Astrocyte of the hippocampus (primary cell): ENCODE measurements at places on chromosomes 2 and 18.

DNA sequence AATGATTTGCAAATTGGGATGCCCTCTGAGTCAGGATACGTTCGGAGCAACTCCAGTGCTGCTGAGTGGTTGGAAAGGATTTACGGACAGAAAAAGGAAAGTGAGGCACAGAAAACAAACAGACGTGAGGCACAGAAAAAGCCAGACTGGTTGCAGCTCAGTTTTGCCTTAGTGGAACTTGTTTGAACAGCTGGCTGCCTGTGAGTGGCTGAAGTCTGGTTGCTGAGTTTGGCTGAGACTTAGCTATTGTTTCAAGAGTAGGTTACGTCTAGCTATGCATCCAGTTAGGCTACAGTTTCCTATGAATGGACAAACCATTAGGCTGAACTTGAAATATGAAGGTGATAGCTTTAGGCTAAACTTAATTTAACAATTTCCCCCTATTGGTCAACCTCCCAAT is 256.6 kb downstream of the VAPA start:
- no peak for DNase-seq

- no peak for DNase-seq
Observed at GRCh38 chr2:22890132-22890531, 494.8 kb upstream of the KLHL29 start.

GRCh38 chr2:138036522-138036921 is 72.2 kb downstream of the HNMT start:
- DNase-seq, result no peak

GRCh38 chr2:97673915-97674283 is 4.4 kb downstream of the C2orf92 start:
- no peak for DNase-seq

GRCh38 chr2:201858281-201859184 is 52.2 kb downstream of the CDK15 start:
- peak; percentile 80 for DNase-seq

DNA sequence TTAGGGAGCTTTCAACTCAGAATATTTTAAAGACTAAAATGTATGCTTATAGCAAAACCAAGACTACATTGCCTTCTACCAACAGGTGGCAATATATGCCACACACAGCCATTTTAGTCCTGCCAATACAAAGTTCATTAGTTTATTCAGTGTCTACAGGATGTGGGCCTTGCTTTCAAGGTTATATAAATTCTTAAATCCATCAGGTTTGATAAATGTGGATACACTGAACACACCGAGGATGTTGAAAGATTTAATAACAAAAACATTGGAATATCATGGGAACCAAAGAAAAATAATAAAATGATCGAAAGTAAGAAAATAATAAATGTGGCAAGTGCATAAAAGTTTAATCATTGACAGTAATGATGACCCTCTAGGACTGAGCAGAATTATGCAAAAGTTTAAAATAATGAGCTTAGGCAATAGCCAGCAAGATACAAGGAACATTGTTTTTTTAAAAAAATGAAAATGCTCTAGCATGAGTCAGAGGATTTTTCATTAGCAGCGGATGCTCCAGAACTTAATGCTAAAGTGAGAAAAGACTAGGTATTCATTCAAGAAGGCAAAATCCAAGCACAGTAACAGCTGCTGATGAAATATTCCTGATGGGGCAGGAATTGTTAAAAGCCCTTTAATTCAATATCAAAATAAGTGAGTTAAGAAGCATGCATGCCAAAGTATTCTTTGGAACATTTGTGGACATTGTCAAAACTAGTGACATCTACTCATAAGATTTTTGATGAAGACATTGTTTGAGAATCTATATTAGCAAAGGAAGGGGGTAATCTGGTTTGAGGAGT is 14.2 kb downstream of the SCN9A start:
- peak; percentile 50 for DNase-seq

DNA sequence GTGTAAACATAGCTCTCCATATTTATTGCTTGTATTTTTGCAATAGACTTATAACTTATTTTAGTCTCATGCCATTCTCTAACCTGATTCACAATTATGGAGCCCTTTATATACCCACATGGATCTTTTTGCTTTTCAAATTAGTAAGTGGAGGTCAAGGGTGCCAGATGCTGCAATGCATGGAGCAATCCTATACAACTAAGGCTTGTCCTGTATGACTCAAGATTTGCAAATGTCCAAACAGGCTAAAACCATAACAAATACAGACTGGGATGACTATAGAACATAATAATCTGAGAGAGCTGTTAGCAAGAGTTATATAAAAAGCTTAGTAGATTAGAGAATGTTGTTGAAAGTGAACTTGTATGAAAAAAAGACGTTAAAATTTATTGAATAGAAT is 690.4 kb upstream of the NRXN1 start:
- DNase-seq, result no peak

GRCh38 chr2:42359304-42359964 is 1.6 kb downstream of the COX7A2L start:
- DNase-seq, result no peak

DNA sequence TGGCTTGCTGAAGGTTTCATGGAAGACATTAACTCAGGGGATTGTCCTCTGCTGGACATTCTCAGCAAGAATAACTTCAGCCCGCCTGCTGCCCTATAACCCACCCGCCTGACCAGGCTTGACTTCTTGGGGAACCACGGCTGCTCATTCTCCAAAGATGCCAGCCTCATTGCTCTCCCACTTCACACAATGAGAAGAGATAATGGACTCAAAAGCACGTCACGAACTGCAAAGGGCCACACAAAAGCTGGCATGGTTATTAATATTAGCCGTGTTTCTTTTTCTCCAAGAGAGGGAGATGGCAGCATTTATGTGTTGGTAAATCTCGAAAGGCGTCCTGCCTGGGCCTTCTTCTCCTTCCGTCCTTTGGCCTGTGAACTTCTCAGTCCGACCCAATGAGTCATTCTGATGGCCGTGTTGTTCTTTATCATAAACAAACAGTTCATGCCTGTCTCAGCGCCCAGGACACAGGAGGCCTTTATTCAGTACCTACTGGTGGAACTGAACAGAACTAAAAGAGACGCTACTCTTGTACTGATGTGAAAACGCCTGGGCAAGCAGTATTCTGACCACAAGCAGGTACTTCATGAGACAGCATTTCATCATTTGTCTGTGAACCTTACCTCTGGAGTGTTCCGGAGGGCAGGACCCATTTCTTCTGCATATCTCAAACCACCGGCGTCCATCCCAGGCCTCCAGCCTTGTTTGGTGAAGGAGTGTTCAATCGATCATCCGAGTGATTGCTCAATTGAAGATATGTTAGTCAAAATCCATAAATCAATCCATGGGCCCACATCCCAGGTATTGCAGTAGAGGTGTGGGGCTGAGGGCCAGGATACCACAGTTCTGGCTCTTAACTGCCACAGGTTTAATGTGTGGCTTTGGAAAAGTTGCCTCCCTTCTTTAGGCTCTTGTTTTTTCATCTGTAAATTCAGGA is 25.1 kb upstream of the KLHL29 start:
- DNase-seq, result no peak

DNA sequence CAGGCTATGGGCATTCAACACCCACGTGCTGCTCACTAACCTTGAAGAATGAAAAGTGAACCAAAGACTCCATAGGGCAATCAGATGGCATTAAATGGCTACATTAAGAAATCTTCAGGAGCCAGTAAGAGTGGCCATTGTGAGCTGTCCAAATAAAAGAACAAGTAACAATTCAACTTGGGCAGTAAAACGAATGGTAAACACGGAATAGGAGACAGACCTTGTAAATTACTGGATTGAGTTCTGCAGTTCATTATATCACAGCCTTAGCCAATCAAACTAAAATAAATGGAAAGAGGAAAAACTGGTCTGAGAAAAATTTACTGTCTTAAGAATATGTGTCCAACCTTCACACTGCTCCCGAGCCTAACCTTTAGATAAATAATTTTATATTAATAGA is 306.5 kb upstream of the ZNF521 start:
- DNase-seq, result no peak

DNA sequence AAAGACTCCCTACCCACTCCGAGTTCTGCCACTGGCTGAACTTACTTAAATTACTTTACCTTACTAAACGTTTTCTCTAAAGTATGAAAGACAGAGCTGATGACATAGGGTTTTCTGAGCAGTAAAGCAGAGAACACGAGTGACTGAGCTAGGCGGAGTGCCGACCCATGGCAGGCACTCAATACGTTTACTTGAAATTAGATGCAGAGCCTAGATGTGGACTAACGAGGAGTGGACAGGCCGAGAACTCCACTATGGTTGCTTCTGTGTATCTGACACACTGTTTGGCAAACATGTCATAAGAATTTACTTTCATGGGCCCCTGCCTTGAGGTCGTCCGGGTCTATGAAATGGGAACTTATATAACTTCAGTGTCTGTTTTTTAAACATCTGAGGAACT is 471.0 kb downstream of the STK39 start:
- DNase-seq, result no peak

DNA sequence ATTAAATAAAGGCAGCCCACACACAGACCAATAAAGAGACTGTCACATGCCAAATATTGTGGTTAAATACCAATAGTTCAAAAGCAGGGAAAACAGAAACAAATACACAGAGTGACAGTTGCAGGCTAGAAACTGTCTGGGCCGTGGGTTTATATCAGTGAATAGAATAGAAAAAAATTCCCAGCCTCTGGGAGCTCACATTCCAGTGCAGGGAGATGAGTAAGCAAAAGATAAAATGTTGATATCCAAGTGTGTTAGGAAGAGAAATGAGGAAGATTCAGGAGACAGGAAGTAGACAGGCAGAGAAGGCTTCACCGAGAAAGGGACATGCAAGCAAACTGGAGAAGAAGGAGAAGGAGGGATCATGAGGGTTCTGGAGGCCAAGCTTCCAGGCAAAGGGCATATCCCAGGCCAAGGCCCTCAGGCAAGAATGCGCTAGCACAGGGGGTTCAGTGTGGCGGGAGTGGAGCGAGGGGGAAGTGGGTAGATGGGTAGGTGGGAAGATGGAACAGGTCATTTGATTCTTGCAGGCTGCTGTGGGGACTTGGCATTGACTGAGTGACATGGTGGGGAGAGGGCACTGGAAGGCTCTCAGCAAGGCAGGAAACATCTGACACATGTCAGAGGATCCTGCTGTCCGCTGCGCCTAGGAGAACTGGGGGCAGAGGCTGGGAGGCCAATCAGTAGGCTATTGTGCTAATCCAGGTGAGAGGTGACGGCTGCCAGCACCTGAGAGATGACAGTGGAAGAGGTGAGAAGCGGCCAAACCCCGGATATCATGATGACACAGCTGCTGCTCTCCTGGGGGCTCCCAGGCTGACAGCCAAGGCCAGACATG is 89.2 kb downstream of the ZBTB7C start:
- DNase-seq, result peak; percentile 21

- DNase-seq, result no peak
Observed at GRCh38 chr2:2870106-2870505, 507.5 kb downstream of the EIPR1 start.

- no peak for DNase-seq
Observed at GRCh38 chr18:32915516-32915915, 142.7 kb upstream of the KLHL14 start.

GRCh38 chr18:26415631-26416030 is 132.7 kb downstream of the KCTD1 start:
- DNase-seq, result no peak

DNA sequence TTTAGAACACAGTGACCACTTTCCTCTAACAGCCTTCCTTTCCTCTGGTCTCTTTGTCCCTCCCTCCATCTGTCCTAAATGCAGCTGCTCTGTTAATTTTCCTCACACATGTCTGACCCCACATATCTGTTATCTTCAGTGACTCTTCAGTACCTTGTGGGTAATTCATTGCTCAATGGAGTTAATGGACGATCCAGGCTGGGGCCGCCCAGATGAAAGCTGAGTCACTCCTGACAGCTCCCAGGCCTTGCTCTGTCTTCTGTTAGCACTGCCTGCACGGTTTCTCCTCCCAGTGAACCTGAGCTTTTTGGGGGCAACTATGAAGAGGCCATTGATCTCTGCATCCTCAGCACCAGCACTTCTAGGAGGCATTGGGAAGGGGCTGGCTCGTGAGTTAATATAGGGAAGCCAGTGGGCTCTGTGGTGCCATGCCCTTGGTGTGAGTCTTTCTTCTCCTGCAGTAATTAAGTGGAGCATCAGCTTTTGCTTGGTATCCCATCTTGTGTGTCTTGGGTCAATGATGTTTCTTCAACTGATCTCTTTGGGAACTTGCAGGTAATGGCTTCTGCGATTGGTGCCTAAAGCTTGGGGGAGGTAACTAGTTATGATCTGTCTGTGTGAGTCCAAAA is 67.3 kb downstream of the SNORC start:
- peak; percentile 22 for DNase-seq

DNA sequence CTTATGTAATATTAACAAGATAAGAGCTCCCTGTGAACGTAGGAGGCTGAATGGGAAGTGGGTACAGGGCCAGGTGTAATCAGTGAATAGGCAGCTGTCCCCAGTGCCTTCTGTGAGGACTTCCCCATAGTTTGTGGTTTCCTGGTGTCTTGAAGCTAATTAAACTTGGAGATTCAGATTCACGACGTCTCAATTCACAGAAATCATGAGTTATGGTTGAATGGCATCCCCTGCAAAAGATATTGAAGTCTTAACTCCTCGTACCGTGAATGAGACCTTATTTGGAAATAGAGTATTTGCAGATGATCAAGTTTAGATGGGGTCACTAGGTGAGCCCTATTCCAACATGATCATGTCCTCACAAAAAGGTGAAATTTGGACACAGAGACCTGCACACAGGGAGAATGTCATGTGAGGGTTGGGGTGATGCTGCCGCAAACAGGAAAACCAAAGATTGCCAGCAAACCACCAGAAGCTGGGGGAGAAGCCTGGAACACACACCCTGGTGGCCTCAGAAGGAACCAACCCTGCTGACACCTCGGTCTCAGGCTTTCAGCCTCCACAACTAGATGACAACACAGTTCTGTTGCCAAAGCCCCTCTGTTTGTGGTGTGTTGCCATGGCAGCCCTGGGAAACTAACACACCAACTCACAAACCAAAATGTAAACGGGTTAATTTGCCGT is 13.2 kb downstream of the ARL4C start:
- DNase-seq, result peak; percentile 47

- DNase-seq, result peak; percentile 70
Observed at GRCh38 chr2:150610670-150611279, 123.3 kb upstream of the RND3 start.

DNA sequence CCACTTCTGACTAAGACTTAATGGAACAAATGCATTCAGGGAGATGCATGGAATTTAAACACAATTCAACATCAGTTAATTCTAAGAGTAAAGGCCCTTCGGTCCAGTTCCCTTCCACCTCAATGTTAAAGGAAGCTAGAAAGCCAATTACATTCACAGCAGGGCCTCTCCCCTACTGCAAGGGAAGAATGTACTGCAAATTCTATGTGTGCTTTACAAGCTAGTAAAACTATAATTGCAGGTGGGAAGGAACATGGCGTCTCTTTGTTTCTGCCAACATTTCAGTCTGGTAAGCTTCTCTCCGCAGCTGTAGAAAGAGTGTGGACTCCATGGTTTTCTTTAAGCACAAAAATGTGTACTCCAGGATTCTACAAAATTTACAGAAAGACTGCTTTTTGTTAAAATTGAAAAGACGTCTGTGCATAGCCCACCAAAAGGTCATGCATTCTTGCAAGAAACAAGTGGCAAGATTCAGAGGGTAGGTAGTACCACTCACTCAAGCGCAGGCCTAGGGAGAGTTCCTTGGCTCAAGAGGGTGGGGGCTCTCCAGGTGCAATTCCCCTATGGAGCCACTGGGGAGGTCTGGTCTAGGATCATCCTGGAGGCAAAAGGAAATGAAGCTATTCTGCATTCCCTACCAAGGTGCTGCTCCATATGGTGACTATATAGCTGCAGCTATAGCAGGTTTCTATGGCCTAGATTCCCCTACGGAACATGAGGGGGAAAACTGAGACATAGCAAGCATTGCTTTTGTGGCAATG is 127.0 kb upstream of the FZD5 start:
- no peak for DNase-seq
